Ascending aorta (tissue), 2 donors: ENCODE measurements at places on chromosomes 7 and 10. TPM values are rescaled to one million over a fixed set of nuclear protein-coding genes. Genes with fewer than 3 reads are reported as not detected.

DNA sequence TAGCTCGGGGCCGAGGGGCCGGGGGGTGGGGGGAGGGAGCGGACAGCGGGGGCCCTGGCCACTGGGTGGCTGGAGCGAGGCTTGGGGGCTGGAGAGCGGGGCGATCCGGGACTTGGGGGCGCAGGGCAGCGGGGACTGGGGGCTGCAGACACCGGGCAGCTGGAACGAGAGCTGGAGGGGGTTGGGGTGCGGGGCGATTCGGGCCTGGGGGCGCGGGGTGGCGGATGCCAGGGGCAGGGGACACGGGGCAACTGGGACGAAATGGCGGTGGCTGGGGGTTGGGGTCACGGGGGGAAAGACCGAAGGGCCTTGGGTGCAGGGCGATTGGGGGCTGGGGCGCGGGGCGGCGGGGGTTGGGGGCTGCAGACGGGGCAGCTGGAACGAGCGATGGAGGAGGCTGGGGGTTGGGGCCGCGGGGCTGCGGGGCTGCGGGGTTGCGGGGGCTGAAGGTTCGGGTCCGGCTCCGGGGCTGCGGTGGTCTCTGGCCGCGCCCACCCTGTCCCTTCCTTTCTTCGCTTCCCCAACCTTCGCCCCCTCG is 590 bp downstream of the COL26A1 start:
- H3K27me3 ChIP-seq = no peaks in the 10 kb centered on the region
- H3K36me3 ChIP-seq = no peaks in the 10 kb centered on the region
- peaks cover 3% of the 10 kb centered on the region for H3K4me1 ChIP-seq
- no peak overlapping the region for H3K27ac ChIP-seq

- H3K4me1 ChIP-seq = peaks cover 12% of the 10 kb centered on the region
- H3K4me3 ChIP-seq = no peak overlapping the region
- no peaks in the 10 kb centered on the region for H3K27me3 ChIP-seq
Measured at GRCh38 chr7:4755045-4755444, 20.4 kb upstream of the AP5Z1 start.

GRCh38 chr7:80428161-80429054 is 83.5 kb downstream of the GNAT3 start:
- DNase-seq = no peak
- H3K27ac ChIP-seq = no peak overlapping the region
- H3K27me3 ChIP-seq = no peaks in the 10 kb centered on the region
- no peak overlapping the region for H3K4me3 ChIP-seq
- H3K36me3 ChIP-seq = no peaks in the 10 kb centered on the region
- no peaks in the 10 kb centered on the region for H3K4me1 ChIP-seq

- DNase-seq = no peak
- peak overlapping the region; percentile 81 for H3K27ac ChIP-seq
- H3K4me1 ChIP-seq = peaks cover 48% of the 10 kb centered on the region
- no peak overlapping the region for H3K4me3 ChIP-seq
- H3K36me3 ChIP-seq = peaks cover 7% of the 10 kb centered on the region
Measured at GRCh38 chr7:30754315-30754877, 2.5 kb downstream of the INMT start.

Gene PLAU
- total RNA-seq = 1.5 TPM

Gene LIPF
- total RNA-seq = 7.1 TPM

Gene ANKRD61
- total RNA-seq = not detected

Gene SMO
- total RNA-seq = 12.9 TPM

Gene C7orf33
- total RNA-seq = not detected
